ENCODE measurements at places on chromosomes 16 and 17.
A peak's percentile ranks its signal among the peaks of the same experiment; 100 is the strongest.

DNA sequence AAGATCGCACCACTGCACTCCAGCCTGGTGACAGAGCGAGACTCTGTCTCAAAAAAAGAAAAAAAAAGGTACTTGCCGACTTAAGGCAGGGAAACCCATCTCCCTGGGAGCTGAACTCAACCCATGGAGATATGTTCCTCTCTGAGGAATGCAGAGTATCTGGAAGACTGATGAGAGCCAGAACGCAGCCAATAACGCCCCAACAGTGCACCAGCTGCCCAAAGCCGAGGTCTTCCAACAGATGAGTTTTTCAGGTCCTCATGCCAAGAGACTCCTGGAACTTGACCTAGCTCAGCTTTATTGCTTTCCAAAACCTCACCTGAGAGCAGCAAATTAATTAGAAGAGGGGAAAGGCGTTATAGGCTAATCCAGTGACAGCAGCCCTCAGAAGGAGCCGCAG, 9.4 kb downstream of the ELAC2 start:
- no peak for DNase-seq

DNA sequence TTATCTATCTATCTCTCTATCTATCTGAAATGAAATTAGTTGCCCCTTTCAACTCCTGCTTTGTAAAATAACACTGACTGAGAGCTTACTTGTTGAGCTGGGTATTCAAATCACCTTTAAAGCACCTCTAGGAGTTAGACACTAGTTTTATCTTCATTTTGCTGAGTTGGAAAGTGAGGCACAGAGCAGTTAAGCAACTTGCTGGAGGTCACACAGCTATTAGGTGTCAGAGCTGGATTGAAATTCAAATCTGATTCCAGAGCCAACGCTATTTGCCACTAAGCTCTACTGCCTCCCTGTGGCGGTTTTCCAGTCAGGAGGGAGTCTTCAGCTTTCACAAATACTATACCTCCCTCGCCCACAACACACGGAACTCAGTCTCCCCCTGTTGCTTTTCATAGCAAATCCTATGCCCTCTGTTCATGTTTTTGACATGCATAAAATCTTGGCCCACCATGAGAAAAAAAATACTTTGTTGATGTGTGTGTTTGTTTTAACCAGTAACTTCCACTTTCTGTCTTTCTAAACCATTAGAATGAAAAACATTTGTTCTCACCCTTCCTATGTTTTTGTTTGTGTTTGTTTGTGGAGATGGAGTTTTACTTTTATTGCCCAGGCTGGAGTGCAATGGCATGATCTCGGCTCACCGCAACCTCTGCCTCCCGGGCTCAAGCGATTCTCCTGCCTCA, 74.8 kb upstream of the SMURF2 start:
- peak; percentile 78 for DNase-seq

GRCh38 chr16:22191532-22192260, 14.4 kb upstream of the EEF2K start:
- peak; percentile 46 for DNase-seq

DNA sequence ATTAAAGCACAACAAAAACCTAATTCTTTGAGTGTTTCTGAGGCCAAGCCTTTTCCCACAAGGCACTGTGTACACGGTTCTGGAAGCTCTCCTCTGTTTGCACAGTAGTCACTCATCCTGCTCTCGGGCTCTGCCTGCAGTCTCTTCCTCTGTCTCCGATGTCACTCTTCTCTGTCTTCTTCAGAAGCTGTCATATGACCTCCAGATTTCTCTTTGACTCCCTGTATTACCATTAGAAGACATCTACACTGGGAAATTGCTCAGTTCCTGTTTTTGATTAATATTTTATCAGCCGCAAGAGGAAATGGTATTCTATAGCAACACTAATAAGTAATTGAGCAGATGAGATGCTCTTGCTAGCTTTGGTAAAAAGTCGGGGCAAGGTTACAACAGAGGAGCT, 422.9 kb downstream of the WWOX start:
- DNase-seq = no peak

GRCh38 chr17:68807998-68808772, 147.0 kb downstream of the ABCA8 start:
- DNase-seq = peak; percentile 35

DNA sequence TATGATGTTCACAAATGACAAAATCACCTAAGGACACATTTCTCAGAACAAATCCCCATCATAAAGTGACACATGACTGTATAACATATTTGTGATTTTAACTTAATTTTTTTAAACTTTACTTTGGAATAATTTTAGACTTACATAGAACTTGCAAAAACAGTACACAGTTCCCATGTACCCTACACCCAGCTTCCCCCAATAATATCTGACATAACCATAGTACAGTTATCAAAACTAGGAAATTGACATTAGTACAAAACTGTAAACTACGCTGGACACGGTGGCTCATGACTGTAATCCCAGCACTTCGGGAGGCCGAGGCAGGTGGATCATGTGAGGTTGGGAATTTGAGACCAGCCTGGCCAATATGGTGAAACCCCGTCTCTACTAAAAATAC, 24.8 kb downstream of the CDC27 start:
- DNase-seq = no peak

GRCh38 chr17:75048249-75048878, 1.3 kb downstream of the KCTD2 start:
- DNase-seq = no peak

DNA sequence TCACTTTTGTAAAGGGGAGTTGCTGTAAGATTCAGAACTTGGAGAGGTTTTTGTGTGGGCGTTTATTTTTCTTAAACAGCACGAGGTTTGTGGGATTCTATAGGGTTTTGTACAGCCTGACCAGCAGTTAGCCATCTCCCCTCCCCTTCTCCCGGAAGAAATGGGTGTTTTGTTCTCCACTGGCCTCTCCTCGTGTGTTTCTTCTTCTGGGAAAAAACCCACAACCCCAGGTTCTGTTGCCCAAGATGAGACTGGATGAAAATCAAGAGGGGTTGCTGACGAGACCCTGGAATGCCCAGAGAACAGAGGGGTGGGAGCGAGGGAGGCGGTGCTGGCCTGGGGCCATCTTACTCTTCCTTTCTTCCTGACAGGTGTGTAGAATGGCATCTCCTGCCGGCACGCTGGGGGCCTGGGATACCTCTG, 186.1 kb downstream of the MSI2 start:
- DNase-seq = peak; percentile 82

DNA sequence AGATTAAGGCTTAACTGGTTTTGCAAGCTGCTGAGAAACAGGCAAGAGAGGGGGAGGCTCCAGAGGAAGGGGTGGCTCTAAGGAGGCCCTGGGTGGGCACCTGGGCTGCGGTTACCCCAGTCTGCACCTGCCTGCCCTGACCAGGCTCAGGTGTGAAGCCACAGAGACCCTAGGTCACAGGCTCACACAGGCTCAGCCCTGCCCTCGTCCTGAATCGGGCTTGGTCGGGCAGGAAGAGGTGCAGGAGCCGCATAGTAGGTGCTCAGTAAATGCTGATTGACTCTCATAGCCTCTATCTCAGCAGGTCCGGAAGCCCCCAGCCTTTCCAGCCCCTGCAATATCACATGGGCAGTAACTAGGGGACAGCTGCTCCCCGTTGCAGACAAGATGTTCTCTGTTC, 203.4 kb downstream of the GSG1L start:
- DNase-seq = no peak

GRCh38 chr16:11896486-11897176, 19.1 kb downstream of the GSPT1 start:
- DNase-seq = peak; percentile 75

DNA sequence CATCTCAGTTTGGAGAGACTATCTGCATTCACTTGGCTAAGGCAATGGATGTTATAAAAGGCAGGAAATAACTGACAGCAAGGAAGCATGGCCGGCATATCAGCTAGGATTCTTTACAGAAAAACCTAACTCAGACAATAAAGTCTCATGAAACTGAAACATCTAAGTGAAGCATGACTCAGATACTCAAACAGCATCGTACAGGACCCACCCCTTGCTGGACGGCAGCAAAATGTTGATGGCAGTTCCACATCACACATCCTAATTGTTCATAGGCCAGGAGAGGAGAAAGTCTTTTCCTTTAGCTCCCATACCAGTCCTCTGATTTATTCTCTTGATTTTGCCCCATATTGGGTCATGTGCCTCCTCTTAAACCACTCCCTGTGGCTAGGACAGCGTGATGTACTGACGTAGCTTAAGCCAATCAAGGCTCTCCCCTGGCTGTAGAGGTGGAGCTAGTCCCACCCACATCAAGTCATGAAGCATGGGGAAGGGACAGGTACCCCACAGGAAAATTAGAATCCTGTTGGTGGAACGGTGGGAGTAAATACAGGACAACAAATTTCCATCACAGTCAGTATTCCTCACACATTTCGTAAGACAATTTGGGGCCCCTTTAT, 178.9 kb downstream of the IRX3 start:
- DNase-seq = peak; percentile 7

DNA sequence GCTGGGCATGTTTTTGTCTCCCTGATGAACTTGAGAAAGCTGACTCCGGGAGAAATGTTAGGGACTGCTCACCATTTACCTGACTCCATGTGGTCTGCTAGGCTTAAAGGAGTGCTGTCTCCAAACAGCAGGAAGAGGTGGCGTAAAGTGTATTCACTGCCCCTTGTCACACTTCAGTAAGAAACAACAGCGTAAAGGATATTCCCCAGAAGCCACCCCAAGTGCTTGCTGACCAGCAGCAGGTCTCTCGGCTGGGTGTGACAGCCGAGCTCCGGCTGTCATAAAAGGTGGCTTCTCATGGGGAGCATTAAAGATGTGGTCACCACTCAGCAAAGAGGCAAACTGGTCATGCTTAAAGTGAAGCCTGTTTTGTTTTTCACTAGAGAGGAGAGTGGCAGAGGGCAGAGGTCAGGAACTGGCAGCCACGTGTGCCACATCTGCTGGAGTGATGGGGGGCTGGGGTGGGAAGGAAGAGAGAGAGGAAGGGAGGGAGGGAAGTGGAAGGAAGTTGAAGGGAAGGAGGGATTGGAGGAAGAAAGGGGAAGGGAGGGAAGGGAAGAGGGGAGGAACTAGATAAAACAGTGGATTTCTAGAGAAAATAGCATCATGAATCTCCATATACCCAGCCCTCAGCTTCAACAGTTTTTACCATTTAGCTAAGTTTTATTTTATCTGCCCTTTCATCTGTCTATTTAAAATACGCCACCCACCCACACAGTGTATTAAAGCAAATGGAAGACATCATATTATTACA, 119.3 kb downstream of the CLEC16A start:
- DNase-seq = no peak

DNA sequence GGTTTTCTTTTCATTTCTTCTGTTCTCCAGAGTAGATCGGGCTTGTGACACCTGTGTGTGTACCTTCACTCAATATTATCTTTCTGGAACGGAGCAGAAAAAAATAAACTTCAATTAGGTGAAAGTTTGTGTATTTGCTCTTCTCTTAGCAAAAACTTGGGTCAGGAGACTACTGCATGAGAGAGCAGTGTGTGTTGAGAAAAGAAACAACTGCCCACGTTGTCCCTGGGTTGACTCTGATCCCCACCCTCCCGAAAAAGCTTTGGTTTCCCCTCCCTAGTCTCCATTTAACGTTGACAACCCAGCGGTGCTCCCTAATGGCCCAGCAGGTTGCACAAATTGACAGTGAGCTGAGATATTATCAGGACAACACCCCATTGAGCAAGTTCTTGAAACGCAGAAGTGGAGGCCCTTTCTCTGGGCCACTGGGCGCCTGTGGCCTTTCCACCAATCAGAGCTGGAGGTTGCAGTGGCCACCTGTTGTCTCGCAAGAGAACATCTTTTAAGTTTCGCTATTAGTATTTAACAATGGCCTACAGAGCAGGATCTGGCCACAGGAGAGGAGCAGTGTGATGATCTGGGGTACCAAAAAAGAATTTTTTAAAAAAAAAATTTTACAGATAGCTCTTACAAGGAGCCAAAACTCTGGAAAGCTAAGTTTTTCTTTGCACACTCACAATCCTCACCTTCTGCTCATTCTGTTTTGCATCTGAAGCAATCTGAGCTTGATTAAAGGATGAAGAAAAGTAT, 1.5 kb upstream of the TOX3 start:
- DNase-seq = no peak

DNA sequence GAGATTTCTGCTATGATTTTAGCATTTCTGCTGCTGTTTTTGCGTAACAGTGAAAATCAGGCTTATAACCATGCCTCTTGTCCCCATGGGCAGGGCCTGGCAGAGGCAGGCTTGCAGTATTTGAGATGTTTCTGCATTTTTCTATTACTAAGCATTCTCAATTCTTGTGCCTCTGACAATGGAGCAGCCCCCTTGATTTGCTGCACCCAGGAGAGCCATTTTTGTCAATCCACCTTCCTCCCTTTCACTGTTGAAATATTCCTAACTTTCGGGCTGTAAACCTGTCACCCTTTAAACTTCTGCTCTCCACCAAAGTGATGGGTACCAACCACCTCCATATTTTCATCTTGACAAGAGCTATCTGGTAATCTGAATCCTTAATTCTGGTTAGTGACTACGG, 178.1 kb downstream of the CNTNAP4 start:
- DNase-seq = no peak

GRCh38 chr17:75649687-75650086, 16.5 kb downstream of the SMIM5 start:
- DNase-seq = no peak

DNA sequence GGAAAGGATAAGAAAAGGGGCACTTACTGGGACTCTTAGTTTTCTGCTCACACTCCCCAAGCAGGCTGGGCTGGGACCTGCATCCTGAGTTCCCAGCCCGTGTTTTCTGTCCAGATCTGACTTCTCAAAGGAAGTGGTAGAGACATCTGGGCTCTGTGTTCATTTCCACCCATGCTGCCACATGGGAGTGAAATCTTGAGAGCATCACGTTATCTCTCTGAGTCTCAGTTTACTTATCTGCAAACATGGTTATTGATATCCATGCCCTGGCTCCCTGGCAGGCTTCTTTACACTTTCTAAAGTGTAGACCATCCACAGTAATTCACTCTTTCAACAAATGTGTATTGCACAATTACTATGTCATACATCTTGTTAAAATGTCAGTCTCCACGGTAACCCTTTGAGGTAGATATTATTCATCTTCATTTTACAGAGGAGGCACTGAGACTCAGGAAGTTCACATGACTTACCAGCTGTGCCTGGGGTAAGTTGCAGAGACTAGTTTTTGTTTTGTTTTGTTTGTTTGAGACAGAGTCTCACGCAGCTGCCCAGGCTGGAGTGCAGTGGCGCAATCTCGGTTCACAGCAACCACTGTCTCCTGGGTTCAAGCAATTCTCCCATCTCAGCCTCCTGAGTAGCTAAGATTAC, 3.4 kb downstream of the ZNF688 start:
- DNase-seq = peak; percentile 91
